ENCODE measurements at places on chromosomes 6 and 20.

GRCh38 chr6:53412021-53412715 is 63.4 kb upstream of the ELOVL5 start:
- DNase-seq: no peak

- DNase-seq: no peak
Measured at GRCh38 chr6:107121266-107121665, 6.0 kb upstream of the BEND3 start.

GRCh38 chr6:163777716-163778115 is 363.2 kb downstream of the QKI start:
- no peak for DNase-seq

- no peak for DNase-seq
Measured at GRCh38 chr6:106377061-106377540, 16.6 kb downstream of the CRYBG1 start.

DNA sequence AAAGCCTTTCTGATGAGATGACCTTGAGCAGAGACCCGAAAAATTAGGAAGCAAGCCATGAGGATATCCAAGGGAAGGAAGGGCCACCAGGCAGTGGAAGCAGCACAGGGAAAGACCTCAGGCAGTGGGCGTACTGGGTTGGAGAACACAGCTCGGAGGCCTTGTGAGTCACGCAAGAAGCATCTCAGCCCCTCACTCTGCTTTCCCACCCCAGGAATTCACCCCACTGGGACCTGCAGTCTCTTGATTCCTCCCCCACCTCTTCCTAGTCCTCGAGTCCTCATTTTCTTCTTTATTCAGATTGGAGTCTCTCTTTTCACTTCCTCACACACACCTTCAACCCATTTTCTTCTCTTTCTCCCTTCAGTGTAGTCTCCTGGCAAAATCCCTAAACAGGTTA is 27.0 kb downstream of the RPRD1B start:
- DNase-seq: no peak

GRCh38 chr6:166286839-166287271 is 21.3 kb downstream of the PRR18 start:
- no peak for DNase-seq

DNA sequence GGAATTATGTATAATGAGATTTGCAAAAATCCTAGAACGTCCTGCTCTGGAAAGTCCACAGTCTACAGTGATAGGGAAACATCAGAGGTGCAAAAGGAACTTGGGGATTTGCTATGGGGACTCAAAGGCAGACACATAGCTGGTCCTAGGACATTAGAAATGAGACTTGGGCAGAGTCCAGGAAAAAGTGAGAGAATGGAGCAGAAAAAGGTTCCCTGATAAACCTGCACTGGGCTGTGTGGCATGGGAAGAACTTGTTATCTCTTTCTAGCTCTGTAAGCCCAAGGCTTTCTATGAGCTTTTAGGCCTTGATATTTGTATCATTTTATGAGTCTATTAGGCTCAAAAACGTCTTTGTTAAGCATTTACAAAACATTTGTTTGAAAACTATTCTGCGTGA is 15.2 kb downstream of the PRND start:
- no peak for DNase-seq

DNA sequence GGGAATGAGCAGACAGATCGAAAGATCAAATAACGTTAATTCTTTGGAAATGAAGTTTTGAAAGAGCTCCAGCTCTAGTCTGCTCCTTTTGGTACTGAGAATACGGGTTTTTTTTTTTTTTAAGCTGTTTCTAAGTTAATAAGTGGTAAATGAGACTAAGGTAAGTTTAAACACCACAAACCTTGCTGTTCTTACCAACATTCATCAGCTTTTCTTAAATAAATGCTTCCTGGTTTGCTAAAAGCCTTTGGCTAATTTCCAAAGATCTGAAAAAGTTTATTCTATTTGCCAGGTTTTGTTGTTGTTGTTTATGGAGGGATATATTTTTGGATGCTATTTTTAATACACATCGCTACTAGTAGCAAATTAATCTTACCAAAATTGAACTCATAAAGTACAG is 55.1 kb upstream of the STXBP5 start:
- DNase-seq: no peak

DNA sequence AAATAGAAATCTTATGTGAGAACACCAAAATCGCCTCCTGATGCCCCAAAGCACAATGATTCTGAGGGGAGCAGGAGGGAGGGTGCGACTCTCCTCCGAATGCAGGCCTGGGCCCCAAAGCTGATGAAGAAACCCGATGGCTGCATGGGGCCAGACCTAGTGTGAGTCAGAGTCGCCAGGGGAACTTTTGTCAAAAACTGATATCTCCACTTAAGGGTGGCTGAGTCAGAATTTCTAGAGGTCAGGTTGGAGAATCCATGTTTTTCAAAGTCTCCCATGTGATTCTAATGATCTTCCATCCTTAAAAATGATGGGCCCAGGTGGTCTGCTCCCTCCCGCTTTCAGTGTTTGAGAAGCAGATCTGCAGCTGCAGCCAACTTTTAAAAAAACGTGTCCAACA is 172.8 kb downstream of the BACH2 start:
- no peak for DNase-seq

- no peak for DNase-seq
Measured at GRCh38 chr6:144234935-144235334, 50.2 kb upstream of the UTRN start.

- DNase-seq: no peak
Measured at GRCh38 chr6:138336221-138336620, 41.5 kb upstream of the SMIM28 start.

GRCh38 chr6:85756982-85757381 is 114.3 kb upstream of the SYNCRIP start:
- no peak for DNase-seq

DNA sequence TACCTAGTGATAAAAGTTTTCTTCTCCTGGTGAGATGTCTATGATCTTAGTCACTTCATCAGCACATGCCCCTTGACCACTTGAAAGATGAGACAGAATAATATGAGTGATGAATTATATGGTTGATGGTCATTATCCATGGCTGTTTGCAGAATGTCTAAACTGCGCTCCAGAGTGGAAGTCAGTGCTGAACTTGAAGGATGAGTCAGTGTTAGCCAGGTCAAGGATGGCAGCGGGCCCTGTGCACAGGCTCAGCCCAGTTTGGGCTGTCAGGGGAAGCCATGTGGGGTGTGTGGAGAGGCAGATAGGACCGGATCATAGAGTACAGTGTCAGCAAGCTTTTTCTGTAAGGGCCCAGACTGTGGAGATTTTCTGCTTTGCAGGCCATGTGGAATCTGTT is 67.2 kb upstream of the KIF25 start:
- DNase-seq: no peak

- no peak for DNase-seq
Measured at GRCh38 chr6:130362128-130362527, 3.7 kb upstream of the TMEM200A start.

DNA sequence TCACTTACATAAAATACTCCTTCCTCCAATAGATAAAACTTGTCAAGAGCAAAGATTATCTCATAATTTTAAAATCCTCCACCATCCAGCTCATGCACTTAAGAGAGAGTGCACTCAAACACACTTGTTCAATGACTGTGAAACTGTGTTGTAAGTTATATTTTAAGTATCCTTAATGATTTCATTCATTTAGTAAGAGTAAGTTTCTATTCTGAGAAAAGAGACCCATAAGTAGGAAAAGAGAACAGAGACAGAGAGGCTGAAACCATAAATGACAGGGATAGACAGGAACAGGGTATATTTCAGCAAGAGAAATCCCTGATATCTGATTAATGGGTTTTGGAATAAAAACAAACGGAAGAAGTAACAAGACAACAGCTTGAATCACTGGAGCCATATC is 8.2 kb downstream of the SSR1 start:
- no peak for DNase-seq

GRCh38 chr6:130749402-130749801 is 77.8 kb upstream of the SMLR1 start:
- no peak for DNase-seq

DNA sequence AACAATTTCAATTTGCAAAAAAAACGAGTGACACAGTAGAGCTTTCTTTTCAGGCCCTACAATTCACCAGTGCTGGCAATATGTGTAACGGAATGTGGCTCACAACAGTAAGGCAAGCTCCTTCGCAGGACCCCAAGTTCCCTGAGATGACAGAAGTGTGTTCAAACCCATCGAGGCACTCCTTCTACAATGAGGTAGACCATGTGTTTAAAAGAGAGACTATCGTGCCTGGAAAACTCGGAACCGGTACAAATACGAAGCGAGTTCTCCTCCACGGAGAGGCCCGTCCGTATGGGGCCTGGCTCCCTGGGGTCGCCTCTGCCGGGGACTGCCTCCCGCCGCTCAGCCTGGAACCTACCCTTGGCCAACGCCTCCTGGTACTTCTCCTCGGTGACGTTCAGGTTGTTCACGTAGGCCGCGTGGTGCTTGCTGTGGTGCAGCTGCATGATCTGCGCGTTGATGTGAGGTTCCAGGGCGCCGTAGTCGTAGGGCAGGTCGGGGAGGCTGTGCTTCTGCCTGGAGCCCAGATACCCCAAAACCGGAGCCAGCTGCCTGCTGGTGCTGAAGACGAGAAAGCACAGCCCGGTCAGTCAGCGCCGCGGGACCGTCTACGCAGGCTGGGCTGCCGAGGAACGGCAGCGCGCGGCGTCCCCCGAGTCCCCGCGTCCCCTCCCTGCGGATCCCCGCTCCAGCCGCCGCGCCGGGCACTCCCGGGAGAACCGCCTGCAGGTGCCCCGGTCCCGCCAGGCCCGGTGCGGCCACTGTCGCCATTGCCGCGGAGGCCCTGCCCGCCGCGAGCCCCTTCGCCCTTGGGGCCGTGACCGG is 526 bp downstream of the SOD2 start:
- peak; percentile 48 for DNase-seq

- no peak for DNase-seq
Measured at GRCh38 chr6:112178846-112179245, 75.5 kb downstream of the LAMA4 start.

DNA sequence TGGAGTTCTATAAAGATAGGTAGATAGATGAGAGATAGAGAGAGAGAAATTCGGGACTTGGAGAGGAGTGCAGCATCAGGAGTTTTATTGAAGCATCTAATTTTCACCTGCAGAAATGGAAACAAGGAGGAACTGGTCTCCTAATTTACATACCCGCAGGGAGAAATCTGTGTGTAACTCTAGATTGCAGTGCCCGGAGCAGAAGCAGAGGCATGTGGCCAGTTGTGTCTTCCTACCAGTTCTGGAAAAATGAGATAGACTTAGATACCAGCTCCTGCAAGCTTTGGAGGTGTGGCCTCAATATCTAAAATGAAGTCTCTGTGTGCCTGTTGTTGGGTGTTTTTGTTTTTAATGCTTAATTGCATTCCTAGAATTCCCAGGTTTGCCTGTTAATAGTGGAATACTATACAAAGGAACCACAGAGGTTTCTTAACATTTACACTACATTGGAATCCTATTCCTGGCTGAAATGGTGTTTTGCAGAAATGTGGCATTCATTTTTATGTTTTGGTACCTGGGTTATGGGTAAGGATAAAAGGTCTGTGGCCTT is 57.4 kb downstream of the DTD1 start:
- no peak for DNase-seq

- DNase-seq: no peak
Measured at GRCh38 chr6:146359131-146359530, 184.5 kb upstream of the RAB32 start.

DNA sequence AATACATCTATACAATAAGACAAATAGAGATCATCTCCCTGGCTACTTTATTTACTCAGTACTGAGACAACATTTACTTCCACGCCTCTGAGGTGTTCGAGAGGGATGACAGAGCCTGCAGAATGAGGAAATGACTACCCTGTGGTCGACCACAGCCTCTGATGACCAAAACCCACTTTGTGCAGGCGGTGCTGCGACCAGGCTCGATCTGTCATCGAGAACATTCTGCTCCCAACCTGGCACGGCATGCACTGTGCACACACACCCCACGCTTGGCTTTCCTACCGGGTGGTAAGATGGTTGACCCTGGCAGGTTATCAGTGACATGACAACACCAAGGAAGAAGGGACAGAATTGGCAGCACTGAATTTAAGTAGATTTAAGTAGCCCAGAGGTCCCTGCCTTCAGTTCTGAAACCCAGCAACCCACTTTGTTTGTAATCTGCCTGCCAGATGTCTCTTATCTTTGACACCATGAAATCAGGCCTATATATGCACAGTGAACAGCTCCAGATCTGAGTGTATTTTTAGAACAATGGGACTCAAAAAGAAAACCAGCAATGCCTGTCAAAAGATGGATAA is 42.6 kb downstream of the TTI1 start:
- peak; percentile 53 for DNase-seq
